SW 1271 (cell line): ENCODE measurements at places on chromosomes 4 and X.

- DNase-seq, result no peak
Observed at GRCh38 chrX:153941336-153942252, 2.8 kb downstream of the RENBP start.

DNA sequence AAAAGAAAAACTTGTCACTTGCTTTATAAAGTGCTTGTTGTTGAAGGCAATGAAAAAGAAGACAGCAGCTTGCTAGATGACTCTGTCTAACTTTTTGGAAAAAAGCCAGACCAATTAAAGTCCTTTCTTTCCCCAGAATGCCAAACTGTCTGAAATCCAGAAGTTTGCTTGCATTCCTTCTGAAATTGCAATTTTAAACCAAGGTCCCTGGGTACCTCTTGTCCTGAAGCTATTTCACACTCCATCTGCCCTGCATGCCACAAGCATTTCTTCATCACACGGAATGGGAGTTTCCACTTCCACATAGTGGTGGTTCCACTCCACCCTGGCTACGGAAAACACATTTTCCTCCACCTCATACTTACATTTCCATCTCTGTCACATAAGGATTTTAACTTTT, 101.0 kb downstream of the PAPSS1 start:
- peak; percentile 42 for DNase-seq

- no peak for DNase-seq
Observed at GRCh38 chr4:142098900-142099545, 462.6 kb downstream of the IL15 start.

DNA sequence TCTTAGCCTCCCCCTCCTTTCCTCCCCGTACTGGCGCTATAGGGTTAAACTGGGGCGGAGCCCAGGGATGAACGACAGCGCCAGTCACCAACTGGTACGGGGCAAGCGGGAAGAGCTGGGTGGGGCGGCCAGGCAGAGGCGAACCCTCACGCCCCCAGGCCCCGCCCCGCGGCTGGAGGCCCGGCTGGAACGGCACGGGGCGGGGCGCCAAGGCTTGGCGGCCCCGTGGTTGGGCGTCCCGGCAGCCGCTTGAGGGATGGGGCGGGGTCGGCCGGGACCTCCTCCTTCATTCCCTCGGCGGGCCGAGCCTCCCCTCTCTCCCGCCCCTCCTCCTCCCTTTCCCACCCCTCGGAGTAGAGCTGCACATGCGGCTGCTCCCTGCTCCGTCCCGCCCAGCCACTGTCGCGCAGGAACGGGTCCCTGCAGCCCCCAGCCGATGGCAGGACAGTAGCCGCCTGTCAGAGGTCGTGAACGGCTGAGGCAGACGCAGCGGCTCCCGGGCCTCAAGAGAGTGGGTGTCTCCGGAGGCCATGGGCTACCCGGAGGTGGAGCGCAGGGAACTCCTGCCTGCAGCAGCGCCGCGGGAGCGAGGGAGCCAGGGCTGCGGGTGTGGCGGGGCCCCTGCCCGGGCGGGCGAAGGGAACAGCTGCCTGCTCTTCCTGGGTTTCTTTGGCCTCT, at the start of gene EDA:
Gene EDA (plus strand): TSS at position 335 of the 678 bp plus-strand sequence.
- DNase-seq, result peak; percentile 40

- DNase-seq, result no peak
Observed at GRCh38 chrX:130395341-130395740, 6.4 kb upstream of the RBMX2 start.

GRCh38 chrX:5958523-5958922, 270.1 kb downstream of the NLGN4X start:
- DNase-seq, result no peak

- no peak for DNase-seq
Observed at GRCh38 chr4:26132858-26133257, 188.0 kb upstream of the RBPJ start.

DNA sequence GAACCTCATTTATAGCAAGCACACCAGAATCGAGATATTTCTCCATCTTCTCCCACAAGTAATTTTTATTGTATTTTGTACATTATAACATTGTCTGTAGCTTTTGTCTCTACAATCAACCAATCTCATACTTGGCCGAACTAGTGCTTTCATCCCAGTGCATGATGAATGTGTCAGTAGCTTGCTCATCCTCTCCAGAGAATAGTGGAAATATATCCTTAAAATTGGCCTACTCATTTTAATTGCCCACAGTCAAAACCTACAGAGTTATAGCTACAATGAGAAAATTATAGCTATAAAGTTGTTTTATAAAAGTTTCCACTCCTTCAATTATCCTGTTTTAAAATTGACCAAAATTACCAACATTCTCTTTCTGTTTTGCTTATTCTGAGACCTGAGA, 103.8 kb downstream of the MAPK10 start:
- no peak for DNase-seq

DNA sequence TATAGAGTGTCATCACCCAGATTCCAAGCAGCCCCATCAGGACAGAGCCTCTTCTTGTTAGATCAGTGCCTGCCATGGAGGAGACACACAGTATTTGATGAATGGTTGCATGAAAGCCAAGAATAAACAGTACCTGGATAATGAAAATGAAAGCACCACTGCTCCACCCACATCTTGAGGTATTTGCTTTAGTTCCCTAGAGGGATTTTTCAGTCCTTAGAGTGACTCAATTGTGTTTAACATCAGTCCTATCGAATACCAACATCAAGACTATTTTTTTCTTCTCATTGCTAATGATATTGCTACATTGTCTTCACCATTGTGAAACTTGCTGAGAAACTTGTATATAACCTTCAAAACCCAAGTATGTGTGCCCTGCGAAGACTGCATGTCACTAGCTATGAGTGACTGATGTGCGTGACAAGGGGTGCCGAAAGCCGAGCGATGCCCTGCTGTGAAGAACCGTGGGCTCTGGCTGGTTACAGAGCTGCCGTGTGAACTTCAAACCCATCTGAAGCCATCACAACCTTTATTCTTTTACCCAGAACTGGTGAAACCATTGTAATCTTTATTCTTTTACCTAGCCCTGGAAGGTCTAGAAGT, 211.3 kb upstream of the FAT1 start:
- no peak for DNase-seq

- no peak for DNase-seq
Observed at GRCh38 chrX:101399825-101400224, 7.9 kb downstream of the GLA start.

DNA sequence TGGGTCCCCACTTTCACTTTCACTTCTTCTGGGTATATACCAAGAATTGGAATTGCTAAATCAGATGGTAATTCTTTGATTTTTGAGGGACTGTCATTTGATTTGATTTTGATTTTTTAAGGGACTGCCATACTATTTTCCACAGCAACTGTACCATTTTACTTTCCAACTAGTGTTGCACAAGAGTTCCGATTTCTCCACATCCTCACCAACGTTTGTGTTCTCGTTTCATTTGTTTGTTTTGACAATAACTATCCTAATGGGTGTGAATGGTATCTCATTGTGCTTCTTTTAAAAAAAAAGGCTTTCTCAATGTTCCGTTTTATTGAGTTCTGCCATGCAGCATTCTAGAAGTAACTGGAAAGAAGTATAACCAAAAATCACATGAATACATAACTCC, 62.6 kb downstream of the C4orf46 start:
- DNase-seq, result no peak

DNA sequence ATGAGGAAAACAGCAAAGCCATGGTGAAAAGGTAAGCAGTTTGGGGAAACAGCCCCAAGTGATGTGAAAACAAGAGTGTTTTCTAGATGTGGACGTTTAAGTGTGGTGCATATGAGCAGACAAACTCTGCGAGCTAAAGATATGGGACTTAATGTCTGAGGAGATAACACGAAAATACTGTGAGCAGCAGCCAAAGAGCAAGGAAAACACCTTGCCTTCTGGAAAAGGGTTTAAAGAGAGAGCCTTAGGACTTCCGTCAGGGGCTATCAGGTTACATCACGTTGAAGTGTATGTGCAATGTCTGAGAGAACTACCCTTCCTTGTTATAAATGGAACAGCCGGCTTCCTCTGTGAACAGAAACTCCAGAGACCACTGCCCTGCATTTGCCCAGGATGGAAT, 54.2 kb downstream of the LEF1 start:
- no peak for DNase-seq

GRCh38 chrX:2224597-2225235, 276.1 kb downstream of the DHRSX start:
- no peak for DNase-seq

GRCh38 chr4:152408514-152409327, 127.2 kb downstream of the FBXW7 start:
- no peak for DNase-seq

GRCh38 chrX:48460606-48461005, 9.5 kb downstream of the SLC38A5 start:
- no peak for DNase-seq

DNA sequence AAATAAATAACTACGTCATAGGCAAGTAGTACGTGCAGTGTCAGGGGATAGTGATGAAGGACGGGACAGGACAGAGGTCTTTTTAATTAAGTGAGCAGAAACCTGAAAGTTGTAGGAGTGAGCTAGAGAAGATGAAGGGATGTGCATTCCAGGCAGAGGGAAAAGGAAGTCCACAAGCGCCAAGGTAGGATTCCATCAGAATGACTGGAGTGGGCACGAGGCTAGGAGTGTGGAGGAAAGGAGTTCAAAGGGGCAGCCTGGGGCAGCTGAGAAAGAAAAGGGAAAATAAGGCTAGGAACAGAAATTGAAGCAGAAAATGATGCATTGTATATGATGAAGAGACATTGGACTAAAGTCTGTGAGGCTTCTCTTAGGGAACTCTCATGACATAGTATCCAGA, 192.2 kb upstream of the TLL1 start:
- DNase-seq, result no peak
